Hematopoietic multipotent progenitor cell treated with erythropoietin and hydrocortisone succinate and interleukin-3 and kit ligand, for 6 days (in vitro differentiated cells): ENCODE measurements at places on chromosomes 4 and X.

DNA sequence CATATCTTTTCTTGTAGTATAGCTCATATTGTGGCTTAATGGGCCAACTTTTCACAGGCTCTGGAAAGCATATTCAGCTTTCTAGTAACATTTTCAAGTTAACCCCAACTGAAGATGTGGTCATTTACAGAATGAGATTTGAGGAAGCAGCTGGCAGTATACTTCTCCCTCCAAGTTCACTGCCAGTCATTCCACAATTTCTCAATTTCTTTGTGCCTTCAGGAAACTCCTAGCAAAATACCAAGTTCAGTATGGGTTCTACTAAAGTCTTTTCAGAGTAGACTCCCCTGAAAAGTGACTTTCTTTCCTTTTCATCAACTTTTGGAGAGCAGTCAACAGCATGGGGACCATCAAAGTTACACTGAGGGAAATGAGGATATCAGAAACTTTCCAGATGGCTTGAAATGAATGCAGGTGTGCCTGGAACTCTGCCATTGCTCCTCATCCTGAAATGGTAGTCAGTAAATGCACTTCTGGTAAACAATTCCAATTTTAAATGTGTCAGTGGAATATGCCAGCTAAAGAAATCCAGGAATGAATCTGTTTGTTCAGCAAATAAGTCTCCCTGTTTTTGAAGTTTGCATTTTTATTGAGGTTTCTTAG lies 81.5 kb upstream of the TEX13D start:
- no peak for DNase-seq

DNA sequence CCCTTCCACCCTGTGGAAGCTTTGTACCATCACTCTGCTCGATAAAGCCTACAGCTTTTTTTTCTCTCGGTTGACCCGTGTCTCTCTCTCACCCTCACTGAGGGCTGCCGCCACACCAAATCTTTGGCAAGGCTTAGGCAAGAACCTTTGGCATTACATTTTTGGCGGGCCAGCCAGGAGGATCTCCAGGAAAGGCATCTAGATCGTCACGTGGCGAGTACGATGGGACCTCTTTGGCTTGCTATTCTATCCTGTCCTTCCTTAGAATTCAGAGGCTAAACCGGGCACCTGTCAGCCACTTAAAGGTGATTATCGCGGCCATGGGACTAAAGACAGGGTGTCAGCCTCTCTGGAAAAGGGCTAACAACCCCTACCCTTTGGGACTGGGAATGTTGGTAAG lies 96.2 kb downstream of the UGT2B28 start:
- no peak for DNase-seq

GRCh38 chr4:31518796-31519250 lies 798.7 kb downstream of the PCDH7 start:
- no peak for DNase-seq

DNA sequence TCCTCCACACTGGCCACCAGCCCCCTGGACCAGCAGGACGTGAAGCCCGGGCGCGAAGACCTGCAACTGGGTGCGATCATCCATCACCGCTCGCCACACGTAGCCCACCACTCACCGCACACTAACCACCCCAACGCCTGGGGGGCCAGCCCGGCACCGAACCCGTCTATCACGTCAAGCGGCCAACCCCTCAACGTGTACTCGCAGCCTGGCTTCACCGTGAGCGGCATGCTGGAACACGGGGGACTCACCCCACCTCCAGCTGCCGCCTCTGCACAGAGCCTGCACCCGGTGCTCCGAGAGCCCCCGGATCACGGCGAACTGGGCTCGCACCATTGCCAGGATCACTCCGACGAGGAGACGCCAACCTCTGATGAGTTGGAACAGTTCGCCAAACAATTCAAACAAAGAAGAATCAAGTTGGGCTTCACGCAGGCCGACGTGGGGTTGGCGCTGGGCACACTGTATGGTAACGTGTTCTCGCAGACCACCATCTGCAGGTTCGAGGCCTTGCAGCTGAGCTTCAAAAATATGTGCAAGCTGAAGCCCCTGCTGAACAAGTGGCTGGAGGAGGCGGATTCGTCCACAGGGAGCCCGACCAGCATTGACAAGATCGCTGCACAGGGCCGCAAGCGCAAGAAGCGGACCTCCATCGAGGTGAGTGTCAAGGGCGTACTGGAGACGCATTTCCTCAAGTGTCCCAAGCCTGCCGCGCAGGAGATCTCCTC lies 600 bp downstream of the POU3F4 start:
- no peak for DNase-seq

DNA sequence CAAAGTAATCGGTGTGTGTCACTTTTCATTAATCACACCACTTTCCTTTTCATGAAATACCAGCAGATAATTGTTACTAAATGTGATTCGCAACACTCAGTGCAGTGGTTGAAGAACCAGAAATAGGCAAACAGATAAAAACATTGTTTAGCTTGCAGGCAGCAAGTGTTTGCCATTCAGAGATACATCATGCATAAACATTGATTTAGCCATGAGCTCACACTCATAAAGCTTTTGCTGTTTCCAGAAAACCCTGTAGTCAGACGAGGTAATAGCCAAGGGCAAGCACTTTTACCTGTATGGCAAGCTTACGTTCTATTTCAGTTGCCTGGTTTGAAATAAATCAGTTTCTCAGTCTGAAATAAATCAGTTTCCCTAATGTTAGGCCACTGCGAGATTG lies 542.0 kb upstream of the TENM3 start:
- no peak for DNase-seq

- peak; percentile 79 for DNase-seq
Observed at GRCh38 chrX:130079824-130080406, 30.4 kb downstream of the ELF4 start.

GRCh38 chrX:39513836-39514235 lies 583.9 kb downstream of the BCOR start:
- DNase-seq: no peak

GRCh38 chr4:111992351-111993168 lies 152.7 kb upstream of the FAM241A start:
- no peak for DNase-seq

DNA sequence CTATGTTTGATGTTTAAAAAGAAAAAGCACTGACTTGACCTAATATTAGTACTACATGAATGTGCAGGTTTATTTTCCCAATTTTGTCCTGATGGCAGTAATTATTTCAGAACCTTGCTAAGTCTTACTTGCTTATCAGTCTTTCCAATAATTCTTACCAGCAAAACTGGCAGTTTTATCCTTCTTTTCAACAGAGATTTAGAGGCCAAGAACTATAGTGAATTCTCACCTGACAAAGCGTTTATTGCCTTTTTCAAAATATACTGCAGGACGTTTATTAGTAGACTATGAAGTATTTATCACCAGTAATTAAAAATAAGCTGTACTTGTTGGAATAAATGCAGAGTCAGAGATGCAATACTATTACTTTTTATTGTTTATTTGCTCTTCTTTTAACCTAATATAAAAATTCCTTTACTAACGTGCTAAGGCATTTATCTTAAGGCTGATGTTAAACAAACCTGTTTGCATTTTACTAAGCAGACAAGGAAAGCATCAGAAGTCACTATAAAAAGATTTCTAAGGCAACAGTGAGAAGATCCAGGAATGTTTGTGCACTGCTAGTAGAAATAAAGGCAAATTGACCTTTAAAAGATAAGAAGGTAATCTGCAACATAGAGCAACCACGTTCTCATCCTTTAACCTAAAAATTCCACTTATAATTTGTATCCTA lies 80.3 kb upstream of the NOCT start:
- no peak for DNase-seq

DNA sequence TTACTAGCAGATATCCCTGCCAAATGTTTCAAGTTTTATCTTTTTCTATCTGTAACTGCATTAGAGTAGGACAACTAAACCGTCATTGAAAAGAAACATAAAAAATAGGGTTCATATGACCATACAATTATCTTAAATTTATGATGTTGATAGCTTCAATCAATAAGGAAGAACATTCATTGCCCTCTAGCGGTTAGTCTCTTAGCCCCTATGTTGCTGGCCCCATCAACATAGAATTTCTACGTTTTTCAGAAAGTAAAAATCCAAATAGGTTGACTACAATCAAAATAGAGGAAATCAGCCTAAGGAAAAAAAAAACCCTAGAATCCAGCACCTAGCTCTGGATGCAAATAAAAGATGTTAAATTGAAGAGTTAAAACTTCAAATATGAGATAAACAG lies 225.1 kb upstream of the ITM2A start:
- DNase-seq: no peak

GRCh38 chrX:49925176-49925575 lies 2.8 kb downstream of the CLCN5 start:
- peak; percentile 70 for DNase-seq

GRCh38 chr4:21893136-21893535 lies 55.4 kb downstream of the KCNIP4 start:
- no peak for DNase-seq

- no peak for DNase-seq
Observed at GRCh38 chr4:28464823-28465222, 1604.2 kb downstream of the STIM2 start.

DNA sequence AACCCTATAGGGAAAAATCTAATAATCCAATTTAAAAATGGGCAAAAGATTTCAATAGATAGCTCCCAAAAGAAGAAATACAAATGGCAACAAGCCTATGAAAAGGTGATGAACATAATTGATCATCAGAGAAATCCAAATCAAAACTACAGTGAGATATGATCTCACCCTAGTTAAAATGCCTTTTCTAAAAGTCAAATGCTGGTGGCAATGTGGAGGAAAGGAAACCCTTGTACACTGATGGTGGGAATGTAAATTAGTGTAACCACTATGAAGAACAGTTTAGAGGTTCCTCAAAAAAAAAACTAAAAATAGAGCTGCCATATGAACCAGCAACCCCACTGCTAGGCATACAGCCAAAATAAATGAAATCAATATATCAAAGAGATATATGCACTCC lies 44.5 kb downstream of the STPG2 start:
- DNase-seq: no peak

GRCh38 chr4:174749091-174749490 lies 80.0 kb downstream of the GLRA3 start:
- DNase-seq: no peak

DNA sequence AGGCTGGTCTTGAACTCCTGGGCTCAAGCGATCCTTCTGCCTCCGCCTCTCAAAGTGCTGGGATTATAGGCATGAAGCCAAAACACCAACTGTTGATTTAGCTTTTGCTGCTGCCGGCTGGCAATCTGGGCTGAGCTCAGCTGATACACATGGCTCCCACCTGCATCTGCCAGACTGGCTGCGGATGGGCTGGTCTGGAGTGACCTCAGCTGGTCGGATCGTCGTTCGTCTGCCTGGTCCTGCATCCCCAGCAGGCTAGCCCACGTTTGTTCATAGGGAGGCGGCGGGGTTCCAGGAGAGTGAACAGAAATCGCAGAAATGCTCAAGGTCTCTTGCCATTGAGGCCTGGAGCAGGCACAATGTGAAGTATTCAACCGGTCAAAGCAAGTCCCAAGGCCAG lies 74.4 kb upstream of the DDX3X start:
- no peak for DNase-seq

- no peak for DNase-seq
Observed at GRCh38 chr4:102601586-102602227, 100.5 kb downstream of the NFKB1 start.

DNA sequence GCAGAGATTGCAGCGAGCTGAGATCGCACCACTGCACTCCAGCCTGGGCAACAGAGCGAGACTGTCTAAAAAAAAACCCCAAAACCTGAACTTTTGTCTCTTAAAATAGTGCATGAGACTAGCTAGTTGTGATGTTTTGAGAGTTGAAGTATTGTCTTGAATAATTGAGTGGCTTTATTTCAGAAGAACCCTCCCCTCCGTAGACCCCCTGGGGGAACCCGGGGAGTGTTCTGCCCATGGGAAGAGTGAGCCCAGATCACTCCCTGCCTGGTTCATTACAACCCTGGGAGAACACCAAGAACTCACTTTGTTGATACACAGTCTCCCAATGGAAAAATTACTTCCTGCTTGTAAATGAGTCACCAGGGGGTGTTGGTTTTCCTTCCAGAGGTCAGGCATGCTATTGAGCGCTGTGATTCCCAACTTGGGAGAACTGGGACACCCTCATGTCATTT lies 65.3 kb upstream of the SHISA3 start:
- DNase-seq: no peak

DNA sequence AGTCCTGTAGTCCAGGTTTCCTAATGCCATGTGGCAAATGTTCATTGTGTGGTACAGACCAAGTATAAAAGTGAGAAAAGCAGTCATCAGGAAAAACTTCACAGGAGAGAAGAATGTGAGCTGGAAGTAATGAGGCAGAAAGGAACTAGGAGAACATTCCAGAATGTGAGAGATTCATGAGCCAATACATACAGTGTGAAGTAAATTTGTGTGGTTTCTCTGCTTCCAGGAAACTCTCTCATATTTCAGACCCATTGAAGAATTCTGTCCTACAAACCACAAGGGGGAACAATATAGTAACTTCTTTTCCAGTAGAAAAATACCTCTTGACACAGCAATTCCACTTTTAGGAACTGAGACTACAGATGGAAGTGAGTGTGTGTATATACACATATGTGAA lies 136.5 kb downstream of the RNF150 start:
- no peak for DNase-seq

DNA sequence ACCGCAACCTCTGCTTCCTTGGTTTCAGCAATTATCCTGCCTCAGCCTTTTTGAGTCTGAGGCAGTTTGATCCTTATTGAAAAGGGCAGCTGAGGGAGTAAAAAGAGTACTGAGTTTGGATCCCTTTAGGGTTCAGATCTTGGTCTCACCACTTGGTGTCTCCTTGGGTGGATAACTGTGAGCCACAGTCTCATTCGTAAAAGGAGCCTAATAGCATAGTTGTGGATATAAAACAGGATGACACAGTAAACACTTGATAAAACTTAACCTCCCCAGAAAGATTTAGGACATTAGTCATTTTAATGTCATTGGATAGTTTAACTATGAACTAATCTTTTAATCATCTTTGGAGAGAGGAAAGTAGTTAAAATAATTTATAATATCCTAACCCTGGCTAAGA lies 173.0 kb downstream of the ANK2 start:
- no peak for DNase-seq

- DNase-seq: no peak
Observed at GRCh38 chr4:97589481-97590196, 553.6 kb downstream of the STPG2 start.

- no peak for DNase-seq
Observed at GRCh38 chr4:55138367-55138766, 13.0 kb upstream of the KDR start.

DNA sequence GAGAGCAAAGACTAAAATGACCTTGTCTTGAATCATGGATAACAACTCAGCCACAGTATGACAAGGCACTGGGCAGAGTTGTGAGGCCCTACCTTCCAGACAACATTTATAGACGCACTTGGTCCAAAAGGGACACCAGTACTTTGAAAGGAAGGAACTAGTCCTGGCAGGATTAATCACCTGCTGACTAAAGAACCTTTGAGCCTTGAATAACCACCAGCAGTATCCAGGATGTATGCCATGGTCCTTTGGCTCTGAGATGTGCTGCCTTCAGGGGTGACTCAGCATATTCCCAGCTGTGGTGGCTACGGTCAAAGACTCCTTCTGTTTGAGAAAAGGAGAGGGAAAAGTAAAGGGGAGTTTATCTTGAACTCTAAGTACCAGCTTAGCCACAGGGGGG lies 118.1 kb upstream of the PRR32 start:
- DNase-seq: no peak
